ENCODE measurements at places on chromosomes 5 and 9.

DNA sequence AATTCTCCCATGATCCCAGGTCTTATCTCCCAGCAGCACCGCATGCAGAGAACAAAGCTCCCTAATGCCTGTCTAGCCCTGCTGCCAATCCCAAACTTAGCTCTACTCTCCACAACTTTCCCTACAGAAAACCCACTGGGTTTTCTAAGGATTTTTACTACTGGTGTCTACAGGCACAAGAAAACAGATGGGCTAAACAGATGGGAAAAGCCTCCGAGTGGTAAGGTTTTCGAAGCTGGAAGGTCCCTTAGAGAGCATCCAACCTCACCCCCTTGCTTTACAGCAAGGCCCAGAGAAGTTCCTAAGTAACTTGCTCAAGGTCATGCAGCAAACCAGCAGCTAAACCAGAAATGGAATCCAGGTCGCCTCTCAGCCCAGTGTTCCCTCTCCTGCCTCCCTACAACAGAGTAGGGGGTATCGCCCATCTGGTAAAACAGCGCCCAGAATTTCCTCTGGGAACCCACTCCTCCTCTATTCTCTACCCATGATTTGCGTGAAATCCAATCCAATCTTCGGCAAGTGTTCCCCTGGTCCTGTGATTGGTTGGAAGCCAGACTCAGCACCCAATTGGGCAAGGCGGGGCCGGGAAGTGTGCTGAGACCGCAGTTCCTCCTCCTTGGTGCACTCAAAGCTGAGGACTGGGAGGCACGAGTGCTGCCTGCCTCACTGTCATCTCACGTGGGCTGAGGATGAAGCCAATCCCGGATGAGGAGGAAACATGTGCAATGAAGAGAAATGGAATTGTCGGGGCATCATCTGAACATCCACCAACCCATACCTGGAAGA lies 20.8 kb downstream of the CPLX2 start:
- DNase-seq = no peak

DNA sequence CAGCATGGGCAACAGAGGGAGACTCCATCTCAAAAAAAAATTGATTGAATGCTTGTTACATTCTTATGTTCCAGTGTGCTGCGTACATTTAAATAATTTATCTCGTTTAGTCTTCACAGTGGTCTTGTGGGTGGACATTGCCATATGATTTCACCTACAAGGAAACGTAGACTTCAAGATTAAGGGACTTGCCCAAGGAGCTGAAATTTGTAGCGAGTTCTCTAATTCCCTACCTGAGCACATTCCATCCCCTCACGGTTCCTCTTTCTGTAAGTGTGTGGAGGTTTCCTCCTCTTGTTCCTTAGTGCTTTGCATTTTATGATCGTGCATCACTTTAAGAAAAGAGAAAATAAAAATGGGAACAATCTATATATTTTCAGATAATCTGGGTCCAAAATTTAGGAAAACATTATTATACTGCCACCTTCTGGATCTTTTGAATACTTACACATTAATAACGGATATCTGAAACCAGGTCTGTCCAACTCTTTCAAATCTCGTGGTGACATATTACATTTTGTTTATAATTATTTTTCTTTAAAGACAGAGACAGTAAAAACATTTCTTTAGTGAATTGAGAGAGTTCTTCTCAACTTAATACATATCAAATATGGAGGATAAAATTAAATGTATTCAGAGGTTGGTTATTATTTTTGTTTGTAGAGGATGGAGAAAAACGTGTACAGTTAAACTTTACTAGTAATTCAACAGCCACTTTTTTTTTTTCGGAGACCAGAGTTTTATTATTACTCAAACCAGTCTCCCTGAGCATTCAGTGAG lies 29.9 kb upstream of the C7 start:
- DNase-seq = no peak

DNA sequence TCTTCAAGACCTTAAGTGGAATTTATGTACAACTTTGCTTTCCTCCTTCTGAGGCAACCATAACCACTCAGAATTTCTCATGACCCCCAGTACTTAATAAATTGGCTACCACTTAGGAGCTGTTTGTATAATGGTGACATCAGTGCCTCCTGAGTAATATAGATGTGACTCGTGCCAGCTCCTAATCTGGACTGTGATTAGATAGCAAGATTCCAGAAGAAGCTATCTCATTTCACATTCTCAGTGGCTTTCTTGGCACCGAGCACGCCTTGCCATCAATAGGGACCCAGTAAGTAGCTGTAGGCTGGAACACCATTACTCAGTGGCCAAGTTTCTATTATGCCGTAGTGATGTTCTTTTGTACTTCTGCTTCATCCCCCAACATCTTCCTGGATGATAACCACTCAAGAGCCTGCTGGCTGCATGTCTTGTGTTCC lies 228.8 kb downstream of the CD180 start:
- DNase-seq = no peak

GRCh38 chr5:169789417-169789940 lies 152.4 kb downstream of the DOCK2 start:
- DNase-seq = no peak

- DNase-seq = no peak
These were observed 208.8 kb upstream of the IRX2 start for GRCh38 chr5:2960294-2960693.

- no peak for DNase-seq
These were observed 12.6 kb downstream of the ISL1 start for GRCh38 chr5:51395666-51396356.

GRCh38 chr9:138049779-138050471 lies 172.3 kb downstream of the CACNA1B start:
- peak; percentile 57 for DNase-seq

DNA sequence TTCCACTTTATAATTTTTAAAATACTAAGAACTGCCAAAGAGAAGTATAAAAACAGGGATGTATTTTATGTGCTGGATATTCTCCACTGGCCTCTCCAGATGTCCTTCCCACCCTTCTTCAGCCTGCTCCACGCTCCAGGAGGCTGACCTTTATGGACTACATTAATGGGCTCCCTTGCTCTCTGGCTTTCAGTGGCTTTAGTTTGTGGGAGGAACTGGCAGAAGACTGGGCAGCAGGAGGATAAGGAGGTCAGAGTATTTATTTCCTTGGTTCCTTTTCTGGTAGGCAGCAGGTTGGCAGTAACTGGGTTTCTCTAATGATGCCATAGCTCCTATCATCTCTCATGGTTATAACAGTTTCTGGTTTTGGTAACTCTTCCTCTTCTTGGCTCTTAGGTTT lies 133.9 kb downstream of the PAM start:
- DNase-seq = no peak

- no peak for DNase-seq
These were observed 478.1 kb upstream of the NMUR2 start for GRCh38 chr5:152883066-152883775.

DNA sequence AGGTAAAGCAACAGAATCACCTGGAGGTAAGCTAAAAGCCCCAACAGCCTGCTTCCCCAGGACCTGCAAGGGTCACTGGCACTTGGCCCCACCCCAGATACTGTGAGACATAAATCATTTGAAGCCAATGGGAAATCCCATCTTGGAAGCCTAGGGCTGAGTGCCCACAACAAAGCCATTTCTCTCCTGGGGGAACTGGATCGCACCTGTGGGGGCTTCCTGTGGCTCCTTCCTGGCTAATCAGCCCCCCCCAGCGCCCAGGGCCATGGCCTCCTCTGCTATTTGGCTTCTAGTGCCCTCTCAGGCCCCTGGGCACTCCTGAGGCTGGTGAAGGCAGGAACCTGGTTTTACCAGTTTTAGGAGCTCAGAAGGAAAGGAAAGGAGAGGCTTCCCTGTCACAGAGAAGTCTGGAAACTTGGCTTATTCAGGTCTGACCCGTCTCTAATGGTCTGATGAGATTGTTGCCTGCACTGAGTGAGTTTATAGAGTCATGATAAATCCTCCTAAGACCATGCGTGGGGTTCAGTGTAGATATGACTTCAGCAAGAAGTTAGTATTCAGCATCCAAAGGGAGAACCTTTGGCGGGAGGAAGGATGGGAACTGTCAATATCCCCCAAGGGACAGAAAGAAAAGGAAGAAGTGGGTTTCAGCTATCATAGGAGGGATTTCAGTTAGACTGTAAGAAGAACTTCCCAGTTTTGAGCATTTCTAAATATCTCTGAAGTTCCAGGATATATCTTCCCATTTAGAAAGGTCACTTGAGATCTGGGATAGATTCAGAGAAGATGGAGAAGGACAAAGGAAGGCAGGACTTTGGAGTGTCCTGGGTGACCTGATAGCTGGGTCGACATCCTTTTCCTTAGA lies 1.2 kb downstream of the KCNMB1 start:
- no peak for DNase-seq

GRCh38 chr5:126732716-126733115 lies 44.2 kb upstream of the LMNB1 start:
- no peak for DNase-seq

DNA sequence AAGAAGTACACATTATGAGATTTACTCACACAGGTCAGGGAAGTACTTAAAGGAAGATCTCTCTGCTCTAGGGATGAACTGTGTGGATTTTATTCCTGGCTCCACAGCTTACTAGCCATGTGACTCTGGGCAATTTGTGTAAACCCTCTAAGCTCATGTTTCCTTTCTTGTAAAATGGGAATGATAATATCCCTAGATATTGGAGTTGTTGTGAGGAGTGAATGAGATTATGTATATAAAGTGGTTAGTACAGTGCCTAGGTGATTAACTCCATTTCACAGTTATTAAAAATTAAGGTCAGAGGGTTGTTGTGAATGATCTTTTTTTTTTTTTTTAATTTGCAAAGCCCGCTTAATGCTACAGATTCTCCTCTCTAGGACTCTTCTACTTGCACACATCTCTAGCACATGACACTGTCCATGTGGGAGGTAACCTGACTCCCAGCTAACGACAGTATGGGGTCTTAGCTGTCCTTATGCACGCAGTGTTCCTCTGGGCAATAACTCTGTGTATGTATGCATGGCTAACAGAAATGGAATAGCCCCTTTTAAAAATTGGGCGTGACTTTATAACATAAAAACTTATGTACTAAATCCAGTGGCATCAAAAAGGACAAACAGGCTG lies 23.9 kb upstream of the MYOT start:
- DNase-seq = no peak

DNA sequence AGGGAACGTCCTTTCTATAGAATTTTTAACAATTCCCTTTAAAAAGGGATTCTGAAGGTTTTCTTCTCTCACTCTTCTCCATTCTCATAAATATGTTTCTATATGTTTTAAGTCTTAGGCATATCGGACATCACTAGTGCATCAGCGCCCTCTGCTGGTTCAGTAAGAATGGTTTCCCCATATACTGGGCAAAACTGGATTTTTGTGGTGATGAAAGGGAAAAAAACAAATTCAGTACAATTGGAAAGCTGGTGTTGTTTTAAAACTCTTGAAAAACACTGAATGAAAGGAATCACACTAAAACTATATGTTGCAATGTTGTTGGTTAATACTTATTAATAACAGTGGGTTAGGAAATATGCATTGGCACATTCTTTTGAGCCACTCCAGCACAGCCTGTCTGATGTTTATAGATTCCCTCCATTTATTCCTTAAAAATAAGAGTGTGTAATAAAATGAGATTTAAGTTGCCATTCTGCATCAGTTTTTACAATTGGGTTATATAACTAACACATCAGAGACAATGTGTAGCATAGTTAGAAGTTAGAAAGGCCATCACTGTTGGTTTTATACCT lies 15.8 kb downstream of the CWC27 start:
- no peak for DNase-seq

GRCh38 chr9:124598048-124598447 lies 90.8 kb upstream of the NR5A1 start:
- no peak for DNase-seq

DNA sequence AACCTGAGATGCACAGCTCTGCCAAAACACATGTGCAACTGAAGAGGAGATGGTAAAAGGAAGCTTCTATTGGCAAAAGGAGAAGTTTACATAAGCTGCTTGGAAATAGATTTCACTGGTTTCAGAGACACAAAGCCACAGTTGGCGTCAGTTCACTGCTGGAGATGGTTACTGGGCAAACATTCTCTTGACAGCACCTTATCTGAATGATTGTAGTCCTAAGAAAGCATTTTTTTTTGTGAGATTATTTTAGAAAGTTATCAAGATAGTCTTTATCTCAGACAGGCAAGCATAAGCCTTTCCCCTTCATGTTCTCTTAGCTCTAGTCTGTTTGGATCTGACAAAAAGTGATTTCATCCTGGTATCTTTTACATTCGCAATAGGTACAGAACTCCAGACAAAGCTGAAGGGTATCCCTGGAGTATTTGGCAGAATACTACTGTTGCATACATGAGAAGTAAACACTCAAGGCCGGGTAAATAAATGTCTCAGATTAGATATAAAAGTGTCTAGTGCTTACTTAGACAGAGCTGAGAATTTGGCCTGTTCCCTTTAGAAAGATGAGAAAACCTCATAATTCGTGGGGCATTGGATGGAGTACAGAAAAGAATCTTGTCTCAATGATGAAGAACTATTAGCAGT lies 1668.0 kb upstream of the NUDT12 start:
- DNase-seq = no peak

DNA sequence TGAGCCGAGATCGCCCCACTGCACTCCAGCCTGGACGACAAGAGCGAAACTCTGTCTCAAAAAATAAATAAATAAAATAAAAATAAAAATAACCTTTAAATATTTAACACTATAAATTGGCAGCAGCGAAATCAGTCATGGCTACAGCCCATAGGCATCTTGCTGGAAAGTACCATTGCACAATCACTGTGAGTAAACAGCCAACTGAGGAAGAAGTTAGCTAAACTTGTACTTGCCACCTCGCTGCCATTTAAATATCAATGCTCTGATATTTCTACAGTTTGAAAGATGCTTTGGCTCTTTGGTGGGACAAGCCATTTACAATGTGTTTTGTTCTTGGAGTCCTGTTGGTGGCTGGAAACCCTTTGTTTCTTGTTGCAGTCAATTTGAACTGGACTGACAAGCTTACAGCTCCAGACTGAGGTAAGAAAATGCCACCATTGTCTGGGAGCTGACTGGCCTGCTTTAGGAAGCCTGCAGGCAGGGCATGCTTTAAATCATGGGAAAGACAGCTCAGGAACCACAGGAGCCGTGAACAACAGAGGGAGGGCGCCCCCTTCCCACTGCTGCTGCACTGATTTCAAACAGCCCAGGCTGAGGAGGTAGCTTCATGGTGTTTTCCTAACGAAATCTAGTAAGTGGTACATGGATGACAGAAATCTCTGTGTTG lies 322.8 kb upstream of the RFX3 start:
- no peak for DNase-seq
